Ovary (tissue), 10 donors: ENCODE measurements at places on chromosomes 6 and 20.
A peak's percentile ranks its signal among the peaks of the same experiment; 100 is the strongest.

DNA sequence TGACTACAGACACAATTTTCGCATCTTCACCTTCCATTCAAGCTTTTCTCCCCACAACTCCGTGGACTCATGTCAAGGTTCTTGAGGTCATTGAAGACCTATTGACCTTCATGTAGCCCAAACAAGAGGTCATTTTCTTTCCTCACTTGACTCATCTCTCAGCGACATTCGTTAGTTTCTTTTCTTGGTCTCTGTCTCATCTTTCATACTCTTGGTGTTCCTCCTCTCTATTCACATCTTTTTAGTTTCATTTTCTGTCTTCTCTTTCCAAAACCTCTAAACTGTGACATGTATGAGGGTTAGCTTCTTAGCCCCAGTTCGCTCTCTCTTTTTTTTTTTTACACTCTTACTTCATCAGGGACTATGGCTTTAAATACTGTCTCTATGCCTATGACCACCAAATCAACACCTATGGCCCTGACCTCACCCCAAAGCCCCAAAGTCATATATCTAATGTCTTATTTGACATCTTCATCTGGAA, 128.6 kb upstream of the BACH2 start:
- DNase-seq: no peak

GRCh38 chr6:72972579-72972978, 252.7 kb downstream of the KHDC1L start:
- no peak for DNase-seq

- DNase-seq: no peak
These were observed 10.4 kb downstream of the DEFB129 start for GRCh38 chr20:237489-237888.

DNA sequence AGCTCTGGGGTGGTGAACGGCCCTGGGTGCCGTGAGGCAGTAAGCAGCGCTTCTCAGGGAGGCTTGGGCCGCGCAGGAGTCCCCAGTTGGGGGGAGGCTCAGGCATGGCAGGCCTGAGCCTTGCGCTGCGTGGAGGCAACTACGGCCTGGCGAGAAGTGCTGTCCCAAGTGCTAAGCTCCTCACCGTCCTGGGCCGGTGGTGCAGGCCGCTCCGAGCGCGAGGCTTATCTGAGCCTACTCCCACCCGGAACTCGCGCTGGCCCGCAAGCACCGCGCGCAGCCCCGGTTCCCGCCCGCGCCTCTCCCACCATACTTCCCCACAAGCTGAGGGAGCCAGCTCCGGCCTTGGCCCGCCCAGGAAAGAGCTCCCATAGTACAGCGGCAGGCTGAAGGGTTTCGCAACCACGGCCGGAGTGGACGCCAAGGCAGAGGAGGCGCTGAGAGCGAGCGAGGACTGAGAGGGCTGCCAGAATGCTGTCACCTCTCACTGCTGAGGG, 1.8 kb upstream of the WRNIP1 start:
- DNase-seq: peak; percentile 36

DNA sequence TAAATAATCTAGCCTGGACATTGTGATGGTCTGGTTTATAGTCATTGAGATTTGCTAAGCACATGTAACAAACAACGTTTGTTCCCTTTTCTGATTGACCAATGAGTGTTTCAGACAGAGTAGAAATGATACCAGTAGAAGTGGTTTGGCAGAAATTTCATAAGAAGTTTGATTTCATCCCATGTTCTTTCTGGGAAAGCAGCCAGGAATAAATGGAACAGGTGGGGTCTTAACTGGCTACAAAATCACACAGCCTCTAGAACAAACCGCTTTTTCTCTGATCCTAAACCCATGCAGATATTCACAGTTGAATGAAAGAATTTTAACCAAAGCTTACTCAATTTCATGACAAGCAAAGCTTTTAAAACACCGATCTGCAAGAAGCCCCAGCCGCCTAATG, 227.5 kb downstream of the UST start:
- no peak for DNase-seq
